ENCODE measurements at places on chromosomes 3 and 15. TPM values are rescaled to one million over a fixed set of nuclear protein-coding genes. Genes with fewer than 3 reads are reported as not detected.

DNA sequence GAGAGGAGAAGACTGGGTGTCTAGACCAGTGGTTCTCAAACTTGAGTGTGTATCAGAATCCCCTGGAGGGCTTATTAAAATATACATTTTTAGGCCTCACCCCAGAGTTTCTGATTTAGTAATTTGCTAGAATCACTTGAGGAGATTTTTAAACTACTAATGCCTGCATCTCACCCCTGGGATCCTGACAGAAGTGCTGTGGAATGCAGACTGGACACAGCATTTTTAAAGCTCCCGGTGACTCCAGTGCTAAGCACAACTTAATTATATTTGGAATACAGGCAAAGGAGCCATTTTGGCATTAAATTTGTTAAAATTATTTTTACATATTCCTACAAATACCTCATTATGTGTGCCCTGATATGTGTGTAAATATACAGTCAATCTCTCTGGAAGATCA lies 26.7 kb upstream of the COL6A6 start:
- no peaks in the 10 kb centered on the region for H3K27me3 ChIP-seq
- no peak overlapping the region for H3K27ac ChIP-seq
- DNase-seq = no peak
- H3K4me3 ChIP-seq = no peak overlapping the region

- no peak overlapping the region for H3K27ac ChIP-seq
- no peaks in the 10 kb centered on the region for H3K27me3 ChIP-seq
- no peaks in the 10 kb centered on the region for H3K36me3 ChIP-seq
- no peak for DNase-seq
- no peak overlapping the region for H3K4me3 ChIP-seq
Observed at GRCh38 chr3:144242747-144243146, 271.1 kb downstream of the DIPK2A start.

- H3K27me3 ChIP-seq = no peaks in the 10 kb centered on the region
- no peaks in the 10 kb centered on the region for H3K4me1 ChIP-seq
- no peak overlapping the region for H3K4me3 ChIP-seq
- no peak for DNase-seq
- H3K36me3 ChIP-seq = no peaks in the 10 kb centered on the region
- H3K27ac ChIP-seq = no peak overlapping the region
Observed at GRCh38 chr3:101273608-101274007, 46.8 kb downstream of the IMPG2 start.

DNA sequence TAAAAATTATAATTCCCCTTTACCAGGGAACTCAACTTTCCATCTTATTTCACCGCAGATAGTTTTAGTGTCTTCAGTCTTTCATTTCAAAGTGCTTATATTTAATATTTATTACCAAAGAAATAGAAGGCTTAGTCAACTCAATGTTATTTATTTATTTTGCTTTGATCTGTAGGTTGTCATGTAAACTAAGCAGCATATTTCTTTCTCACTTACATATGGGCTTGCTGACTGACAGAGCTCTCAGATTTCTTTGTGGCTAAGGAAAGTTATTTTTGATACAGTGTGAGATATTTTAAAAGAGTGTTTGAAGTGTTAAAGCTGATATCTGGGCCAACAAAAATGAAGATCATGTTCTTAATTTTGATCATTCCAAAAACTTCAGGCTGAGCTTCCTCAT lies 331.4 kb downstream of the ROBO1 start:
- H3K27ac ChIP-seq = no peak overlapping the region

GRCh38 chr15:82184776-82185175 lies 77.8 kb downstream of the EFL1 start:
- H3K4me1 ChIP-seq = no peaks in the 10 kb centered on the region
- no peak for DNase-seq
- H3K27me3 ChIP-seq = no peaks in the 10 kb centered on the region
- H3K27ac ChIP-seq = no peak overlapping the region
- no peaks in the 10 kb centered on the region for H3K36me3 ChIP-seq
- no peak overlapping the region for H3K4me3 ChIP-seq

GRCh38 chr15:88852476-88852875 lies 42.9 kb downstream of the HAPLN3 start:
- H3K4me1 ChIP-seq = no peaks in the 10 kb centered on the region
- H3K4me3 ChIP-seq = no peak overlapping the region
- no peak overlapping the region for H3K27ac ChIP-seq
- no peaks in the 10 kb centered on the region for H3K27me3 ChIP-seq
- no peaks in the 10 kb centered on the region for H3K36me3 ChIP-seq

DNA sequence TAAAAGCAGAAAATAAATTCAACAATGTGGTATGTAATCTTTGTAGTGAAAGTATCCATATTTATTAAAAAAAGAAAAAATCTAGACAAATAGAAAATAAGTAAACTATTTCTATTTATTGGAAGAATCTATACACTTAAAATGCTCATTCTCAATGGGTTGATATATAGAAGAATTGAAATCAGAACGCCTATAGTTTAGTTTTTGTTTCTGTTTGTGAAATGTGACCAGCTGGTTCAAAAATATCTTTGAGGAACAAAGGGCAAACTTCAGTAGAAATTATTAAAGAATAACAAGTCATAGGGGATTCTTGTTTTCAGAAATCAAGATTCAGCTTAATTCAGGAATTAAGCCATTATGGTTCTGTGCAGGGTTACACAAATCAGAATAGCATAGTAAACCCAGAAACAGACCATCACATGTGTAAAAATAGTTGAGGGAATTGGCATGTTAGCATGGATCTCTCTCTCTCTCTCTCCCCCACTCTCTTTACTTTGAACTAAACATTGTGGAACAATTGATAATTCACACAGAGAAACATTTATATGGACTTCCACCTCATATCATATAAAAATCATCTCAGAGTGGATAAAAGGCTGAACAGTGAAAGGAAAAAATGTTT lies 134.0 kb downstream of the CHL1 start:
- H3K27me3 ChIP-seq = no peaks in the 10 kb centered on the region
- no peaks in the 10 kb centered on the region for H3K4me1 ChIP-seq

DNA sequence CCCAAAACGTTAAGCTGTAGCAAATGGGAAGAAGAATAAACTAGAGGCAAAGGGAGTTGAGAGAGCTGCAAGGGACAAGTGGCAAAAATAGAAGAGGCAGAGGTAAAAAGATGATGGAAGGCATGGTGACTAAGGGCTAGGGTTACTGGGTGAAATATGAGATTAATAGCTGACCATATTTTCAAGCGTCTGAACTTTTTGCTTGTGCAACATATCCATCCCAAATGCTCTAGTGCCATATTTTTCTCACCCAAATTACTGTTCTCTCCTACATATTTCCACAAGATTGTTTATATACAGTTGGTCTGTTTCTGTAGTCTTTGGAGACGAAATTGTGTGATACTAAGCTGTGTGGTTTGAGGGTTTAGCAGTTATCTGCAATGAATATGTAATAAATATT lies 145.5 kb downstream of the GMNC start:
- H3K4me1 ChIP-seq = no peaks in the 10 kb centered on the region
- H3K27me3 ChIP-seq = no peaks in the 10 kb centered on the region
- no peak for DNase-seq
- no peak overlapping the region for H3K4me3 ChIP-seq

DNA sequence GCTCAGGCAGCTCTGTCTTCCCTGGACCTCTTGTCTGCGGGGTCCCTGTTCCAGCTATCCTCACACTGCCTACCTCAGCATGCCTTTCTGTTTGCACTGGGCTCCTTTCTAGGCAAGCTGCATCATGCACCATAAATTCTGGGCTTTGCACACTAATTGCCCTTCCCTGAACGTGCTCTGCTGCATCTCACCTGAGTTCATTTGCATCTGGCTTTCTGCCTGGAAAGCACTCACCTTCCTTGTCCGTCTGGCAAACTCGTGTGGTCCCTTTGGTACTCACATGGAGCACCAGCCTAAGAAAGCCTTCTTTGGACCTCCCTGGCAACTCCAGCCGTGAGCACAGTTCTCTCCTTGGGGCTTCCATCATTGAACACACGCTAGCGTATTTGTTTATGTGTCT lies 365.6 kb downstream of the SV2B start:
- no peak for DNase-seq
- no peaks in the 10 kb centered on the region for H3K36me3 ChIP-seq
- no peak overlapping the region for H3K4me3 ChIP-seq
- H3K27ac ChIP-seq = no peak overlapping the region
- no peaks in the 10 kb centered on the region for H3K27me3 ChIP-seq

UBP1 gene
- 16.5 TPM for polyA plus RNA-seq

NANOGP8 gene
- polyA plus RNA-seq = not detected

- H3K27me3 ChIP-seq = no peaks in the 10 kb centered on the region
- peak; percentile 58 for DNase-seq
- no peak overlapping the region for H3K27ac ChIP-seq
- no peak overlapping the region for H3K4me3 ChIP-seq
- H3K4me1 ChIP-seq = no peaks in the 10 kb centered on the region
- no peaks in the 10 kb centered on the region for H3K36me3 ChIP-seq
Observed at GRCh38 chr3:9500108-9501050, 53.2 kb downstream of the LHFPL4 start.

SKOR1 gene
- polyA plus RNA-seq = 0.30 TPM

DNA sequence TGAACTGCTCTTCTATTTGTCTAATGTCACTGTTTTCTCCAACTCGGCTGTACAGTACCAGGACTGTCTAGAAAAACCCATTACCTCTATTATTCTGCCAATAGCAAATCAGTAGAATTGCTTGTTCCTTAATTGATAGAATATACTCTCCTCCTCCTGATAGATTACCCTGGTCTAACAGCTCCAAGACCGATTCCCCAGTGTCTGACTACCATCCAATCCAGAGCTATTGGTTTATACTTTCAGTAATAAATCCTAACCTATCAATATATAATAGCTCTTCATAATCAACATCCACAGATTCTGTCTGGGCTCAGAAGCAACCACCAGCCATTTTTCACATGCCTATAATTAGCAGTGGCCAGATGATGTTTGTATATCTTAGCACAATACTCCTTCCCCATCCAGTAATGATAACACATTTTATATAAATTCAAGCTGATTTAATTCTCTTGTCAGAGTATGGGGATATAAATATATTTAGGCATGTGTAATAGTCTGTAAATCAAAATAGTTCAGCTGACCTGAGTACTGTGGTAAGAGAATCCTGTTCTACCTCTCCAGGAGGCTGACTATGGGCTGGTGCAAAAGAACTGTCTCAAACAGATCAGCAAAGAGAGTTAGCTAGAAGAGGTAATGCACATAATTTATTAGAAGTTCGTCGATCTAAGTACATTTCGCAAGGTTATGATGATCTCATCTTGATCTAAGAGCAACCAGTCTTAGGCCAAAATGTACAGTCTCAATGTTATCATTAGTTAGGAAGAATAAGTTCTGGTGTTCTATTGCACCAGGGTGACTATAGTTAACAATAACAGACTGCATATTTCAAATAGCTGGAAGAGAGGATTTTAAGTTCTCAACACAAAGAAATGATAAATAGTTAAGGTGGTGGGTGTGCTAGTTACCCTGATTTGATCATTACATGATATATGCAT lies 193.4 kb downstream of the SHOX2 start:
- H3K27ac ChIP-seq = no peak overlapping the region
- no peaks in the 10 kb centered on the region for H3K36me3 ChIP-seq
- H3K4me3 ChIP-seq = no peak overlapping the region

DNA sequence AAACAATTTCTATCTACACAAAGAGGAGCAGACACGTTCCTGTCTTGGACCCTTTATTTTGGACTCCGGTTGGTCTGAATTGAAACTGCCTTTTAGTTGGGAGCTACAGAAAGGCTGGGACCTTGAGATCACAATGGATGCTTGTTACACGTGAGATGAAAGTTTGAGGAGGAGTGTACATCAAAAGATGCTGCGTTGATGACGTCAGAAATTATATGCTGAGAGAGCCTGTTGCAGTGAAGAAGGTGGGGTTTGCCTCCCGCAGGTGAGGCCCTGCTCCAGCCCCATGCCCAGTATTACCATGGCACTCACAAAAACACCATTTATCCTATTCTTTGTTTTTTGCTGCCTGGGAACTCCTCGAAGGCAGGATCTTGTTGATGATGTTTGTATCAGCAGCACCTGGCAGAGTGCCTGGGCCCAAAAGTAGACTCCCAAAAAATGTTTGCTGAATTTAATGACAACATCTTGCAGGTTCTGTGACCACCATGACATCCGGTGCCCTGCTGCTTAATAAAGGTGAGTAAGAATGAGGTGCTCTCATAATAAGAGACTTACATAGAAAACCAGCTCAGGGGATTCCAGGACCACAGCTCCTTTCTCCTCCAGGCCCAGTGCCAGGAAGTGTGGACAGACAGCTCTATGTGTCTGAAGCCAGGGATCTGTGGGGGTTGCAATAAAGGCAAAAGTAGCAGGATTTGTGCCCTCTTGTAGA lies 136.1 kb upstream of the UBE2E1 start:
- no peak overlapping the region for H3K27ac ChIP-seq
- DNase-seq = no peak
- H3K36me3 ChIP-seq = no peaks in the 10 kb centered on the region
- H3K4me1 ChIP-seq = no peaks in the 10 kb centered on the region
- H3K4me3 ChIP-seq = no peak overlapping the region

GOLGA8G gene
- polyA plus RNA-seq = 0.08 TPM

GP5 gene
- polyA plus RNA-seq = 0.05 TPM

DNA sequence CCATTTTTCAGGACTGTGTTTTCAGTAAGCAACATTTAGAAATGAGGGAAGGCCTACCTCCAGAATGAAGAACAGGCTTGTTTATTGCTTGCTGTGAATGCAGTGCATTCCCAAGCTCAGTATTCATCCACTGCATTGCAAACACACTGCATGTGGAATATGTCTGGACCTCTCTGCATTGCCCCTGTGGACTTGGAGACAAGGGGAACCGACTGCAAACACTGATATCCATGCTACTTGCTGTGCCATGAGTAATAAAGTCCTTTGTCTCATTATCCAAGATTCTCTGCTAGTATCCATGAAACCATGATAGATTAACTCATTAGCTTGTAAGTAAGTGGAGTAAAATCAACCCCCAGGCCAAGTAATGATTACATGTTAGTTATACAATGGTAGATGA lies 301.2 kb upstream of the NR2E3 start:
- DNase-seq = no peak
- H3K27me3 ChIP-seq = no peaks in the 10 kb centered on the region

DNA sequence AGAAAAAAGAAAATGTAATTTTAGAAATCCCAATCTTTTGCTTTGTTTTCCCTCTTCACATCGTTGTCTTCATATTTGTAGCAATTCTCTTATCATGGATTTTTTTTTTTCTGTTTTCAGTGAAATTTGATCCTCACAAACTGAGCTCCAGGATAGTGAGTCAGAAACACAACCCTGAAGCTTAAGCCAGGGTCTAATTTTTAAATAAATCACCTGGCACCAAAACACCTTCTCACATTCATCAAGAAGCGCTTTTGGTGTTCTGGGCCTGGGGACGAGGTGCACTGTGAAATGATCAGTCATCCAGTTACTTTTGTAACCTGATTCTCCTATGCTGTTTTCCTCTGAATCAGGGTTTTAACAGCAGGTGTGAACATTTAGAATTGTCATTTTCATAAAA lies 87.7 kb downstream of the REC114 start:
- DNase-seq = no peak
- H3K36me3 ChIP-seq = no peaks in the 10 kb centered on the region
- H3K4me3 ChIP-seq = no peak overlapping the region
- H3K27ac ChIP-seq = no peak overlapping the region
- H3K4me1 ChIP-seq = no peaks in the 10 kb centered on the region

All from pancreas (tissue), 10 donors.